ENCODE measurements at places on chromosomes 6 and 20. TPM values are rescaled to one million over a fixed set of nuclear protein-coding genes. Genes with fewer than 3 reads are reported as not detected.

SDCBP2 gene
- 1.1 TPM for total RNA-seq

GHRH gene
- not detected for total RNA-seq

COL11A2 gene
- total RNA-seq = 0.77 TPM

MYMX gene
- total RNA-seq = not detected

BTBD3 gene
- total RNA-seq = 16.7 TPM

EBF4 gene
- 2.4 TPM for total RNA-seq

CFAP206 gene
- total RNA-seq = 0.69 TPM

ENPP3 gene
- total RNA-seq = not detected

All from A549 treated with CpdA at 1 μM for 4 hours (cell line).